Urinary bladder (tissue), 4 donors: ENCODE measurements at places on chromosomes 13 and 19. TPM values are rescaled to one million over a fixed set of nuclear protein-coding genes. Genes with fewer than 3 reads are reported as not detected.

FPR1 gene
- 7.1 TPM for total RNA-seq

PALM3 gene
- total RNA-seq = 0.90 TPM

ATP8A2 gene
- 1.4 TPM for total RNA-seq

HPN gene
- total RNA-seq = not detected
